Right lobe of liver (tissue), 6 donors: ENCODE measurements at places on chromosomes 2 and 18. TPM values are rescaled to one million over a fixed set of nuclear protein-coding genes. Genes with fewer than 3 reads are reported as not detected.

Gene ALK
- total RNA-seq: not detected

Gene VWA3B
- total RNA-seq: 0.12 TPM

Gene FBXO41
- total RNA-seq: 0.43 TPM

DNA sequence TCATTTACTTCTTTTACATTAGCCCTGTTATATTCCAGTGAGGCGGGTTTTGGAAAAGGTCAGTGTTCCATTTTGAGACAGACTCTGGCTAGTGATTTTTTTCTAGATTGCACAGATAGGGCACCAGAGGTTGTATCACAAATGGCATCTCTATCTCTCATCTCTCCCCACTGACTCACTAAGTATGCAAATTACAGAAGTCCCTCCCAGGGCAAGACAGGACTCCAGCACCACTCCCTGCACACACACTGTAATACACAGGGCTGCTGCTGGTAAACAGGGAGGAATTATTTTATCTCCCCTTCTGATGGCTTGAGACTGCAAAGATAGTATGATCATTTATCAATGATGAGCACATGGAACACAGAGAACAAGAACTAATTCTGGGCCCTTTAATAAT, 46.2 kb downstream of the AKAIN1 start:
- DNase-seq: no peak

DNA sequence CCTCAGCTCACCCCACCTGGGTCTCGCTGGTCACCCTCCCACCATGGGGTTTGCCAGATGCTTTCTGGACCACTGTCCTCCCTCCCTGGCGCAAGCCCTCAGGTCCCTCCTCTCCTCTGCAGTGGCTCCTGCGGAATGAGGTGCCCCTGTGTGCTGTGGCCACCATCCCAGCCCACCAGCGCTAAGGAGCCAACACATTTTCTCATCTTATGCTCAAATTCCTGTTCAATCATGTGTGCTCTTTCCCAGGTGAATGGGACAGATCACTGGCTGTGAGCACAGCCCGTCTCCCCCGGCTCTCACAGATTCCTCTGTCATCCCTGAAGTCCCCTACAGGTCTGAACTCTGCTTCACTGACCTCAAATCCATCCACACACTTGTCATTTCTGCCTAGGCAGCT, 15.2 kb upstream of the CCDC74B start:
- DNase-seq: no peak

DNA sequence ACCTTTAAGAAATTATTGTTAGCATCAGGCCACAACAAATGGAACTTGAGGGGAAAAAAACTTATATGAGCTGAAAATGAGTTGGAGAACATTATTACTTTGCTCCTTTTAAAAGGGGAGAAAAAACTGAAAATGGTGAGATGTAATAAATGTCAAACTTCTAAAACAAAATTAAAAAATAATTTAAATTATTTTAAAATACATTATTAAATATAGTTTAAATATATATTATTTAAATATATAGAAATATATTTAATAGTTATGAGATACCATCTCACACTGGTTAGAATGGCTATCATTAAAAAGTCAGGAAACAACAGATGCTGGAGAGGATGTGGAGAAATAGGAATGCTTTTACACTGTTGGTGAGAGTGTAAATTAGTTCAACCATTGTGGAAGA, 28.9 kb downstream of the RPIA start:
- no peak for DNase-seq

GRCh38 chr2:241958818-241959545, 89.5 kb downstream of the RTP5 start:
- no peak for DNase-seq
